GM12892 (cell line): ENCODE measurements at places on chromosomes 3 and 15.

GRCh38 chr3:195010551-195011100 is 260.3 kb downstream of the XXYLT1 start:
- no peak for DNase-seq

GRCh38 chr15:98953000-98953787 is 54.4 kb downstream of the PGPEP1L start:
- no peak for DNase-seq

DNA sequence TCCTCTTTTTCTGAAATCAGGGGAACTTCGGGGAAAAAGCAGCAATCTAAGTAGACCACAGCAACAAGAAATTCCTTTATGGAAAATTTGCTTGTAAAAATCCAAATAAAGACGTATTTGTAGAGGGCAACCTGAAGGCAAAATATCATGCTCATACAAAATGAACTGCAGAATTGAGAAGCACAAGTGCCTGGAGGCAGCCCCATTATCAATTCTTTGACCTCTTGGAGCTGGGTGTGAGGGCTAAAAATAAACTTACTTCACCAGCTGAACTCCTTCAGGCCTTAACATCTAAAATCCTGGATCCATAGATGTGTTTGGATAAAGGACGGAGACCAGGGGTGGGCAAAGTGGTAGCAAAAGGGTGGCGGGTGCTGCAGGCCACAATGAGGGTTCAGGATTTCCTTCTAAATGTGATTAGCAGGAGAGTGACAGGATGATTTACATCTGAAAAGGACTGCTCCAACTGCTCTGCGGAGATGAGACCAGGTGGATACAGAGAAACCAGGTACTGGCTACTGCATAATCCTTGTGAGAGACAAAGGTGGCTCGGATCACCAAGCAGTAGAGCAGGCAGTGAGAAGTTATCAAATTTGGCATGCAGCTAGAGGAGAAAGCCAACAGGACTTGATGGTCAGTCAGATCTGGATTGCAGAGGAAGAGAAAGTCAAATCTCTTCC is 81.7 kb upstream of the TJP1 start:
- DNase-seq = no peak

DNA sequence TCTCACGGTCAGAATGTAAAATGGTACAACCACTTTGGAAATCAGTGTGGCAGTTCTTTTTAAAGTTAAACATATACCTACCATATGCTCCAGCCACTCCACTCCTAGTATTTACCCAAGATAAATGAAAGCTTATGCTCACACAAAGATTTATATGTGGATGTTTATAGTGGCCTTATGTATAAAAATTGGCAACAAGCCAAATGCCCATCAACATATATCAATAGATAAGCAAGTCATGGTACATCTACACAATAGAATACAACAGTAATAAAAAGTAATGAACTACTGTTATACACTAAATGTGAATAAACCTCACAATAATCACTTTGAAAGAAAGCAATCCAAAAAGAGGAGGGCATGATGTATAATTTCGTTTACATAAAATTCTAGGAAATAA is 153.5 kb upstream of the LMCD1 start:
- no peak for DNase-seq

GRCh38 chr3:174533286-174533685 is 325.8 kb upstream of the NAALADL2 start:
- no peak for DNase-seq

DNA sequence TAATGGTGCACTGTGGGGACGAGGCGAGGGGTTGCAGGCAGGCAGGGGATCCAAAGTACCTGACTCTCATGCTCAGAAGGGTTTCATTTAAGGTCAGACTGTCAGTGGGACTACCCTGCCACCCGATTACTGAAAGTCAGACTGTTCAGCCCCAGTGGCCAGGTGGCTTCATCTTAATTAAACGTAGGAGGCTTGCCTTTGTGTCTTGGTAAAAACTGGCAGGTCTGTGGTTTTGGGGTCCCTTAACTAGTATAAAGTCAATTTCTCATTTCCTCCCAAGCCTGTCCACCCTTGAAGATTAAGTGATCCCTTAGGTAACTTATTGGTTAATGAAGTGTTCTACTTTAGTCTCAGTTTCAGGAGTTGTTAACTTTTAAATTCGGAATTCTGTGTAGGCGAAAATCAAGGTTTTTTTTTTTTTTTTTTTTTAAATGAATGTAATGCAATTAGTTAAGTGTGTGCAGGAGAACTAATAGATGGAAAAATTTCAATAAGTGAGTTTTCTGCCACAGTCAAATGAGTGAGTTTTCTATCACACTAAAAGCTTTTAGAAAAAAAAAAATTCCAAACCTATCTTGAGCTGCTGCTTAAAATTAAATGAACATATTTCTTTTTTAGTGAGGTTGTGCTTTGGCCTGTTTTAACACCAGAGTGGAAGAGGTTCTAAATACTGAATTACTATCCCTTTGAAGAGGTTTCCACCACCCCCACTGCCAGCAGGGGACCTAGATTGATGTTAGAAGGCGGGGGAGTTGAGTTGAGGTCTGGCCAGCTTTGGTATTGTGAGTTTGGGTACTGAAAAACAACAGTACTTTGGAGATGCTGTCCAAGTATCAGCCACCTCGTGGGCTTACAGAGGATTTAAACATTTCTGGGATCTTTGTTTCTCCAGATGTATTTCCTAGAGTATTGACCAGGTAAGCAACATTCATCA is 15.2 kb downstream of the ITPR1 start:
- DNase-seq = no peak

- no peak for DNase-seq
These were observed 210.6 kb upstream of the CHRM5 start for GRCh38 chr15:33757516-33758232.

DNA sequence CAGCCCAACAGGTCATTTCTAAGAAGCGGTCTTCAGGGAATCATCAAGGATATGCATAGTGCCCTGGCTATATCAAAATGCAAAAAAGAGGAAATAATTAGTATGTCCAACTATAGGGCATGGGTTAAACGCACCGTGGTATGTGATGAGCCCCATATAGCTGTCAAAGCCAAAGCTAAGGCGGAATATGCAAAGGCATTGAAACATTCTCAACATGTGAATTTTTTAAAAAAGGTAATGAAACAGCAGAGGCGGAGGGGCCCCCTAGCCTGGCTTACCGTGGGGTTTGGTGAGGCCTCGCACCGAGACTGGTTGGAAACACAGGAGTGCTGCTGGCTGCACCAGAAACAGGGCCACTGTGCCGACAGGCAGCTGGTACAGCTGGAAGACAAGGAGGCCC is 23.2 kb downstream of the PLXND1 start:
- no peak for DNase-seq

DNA sequence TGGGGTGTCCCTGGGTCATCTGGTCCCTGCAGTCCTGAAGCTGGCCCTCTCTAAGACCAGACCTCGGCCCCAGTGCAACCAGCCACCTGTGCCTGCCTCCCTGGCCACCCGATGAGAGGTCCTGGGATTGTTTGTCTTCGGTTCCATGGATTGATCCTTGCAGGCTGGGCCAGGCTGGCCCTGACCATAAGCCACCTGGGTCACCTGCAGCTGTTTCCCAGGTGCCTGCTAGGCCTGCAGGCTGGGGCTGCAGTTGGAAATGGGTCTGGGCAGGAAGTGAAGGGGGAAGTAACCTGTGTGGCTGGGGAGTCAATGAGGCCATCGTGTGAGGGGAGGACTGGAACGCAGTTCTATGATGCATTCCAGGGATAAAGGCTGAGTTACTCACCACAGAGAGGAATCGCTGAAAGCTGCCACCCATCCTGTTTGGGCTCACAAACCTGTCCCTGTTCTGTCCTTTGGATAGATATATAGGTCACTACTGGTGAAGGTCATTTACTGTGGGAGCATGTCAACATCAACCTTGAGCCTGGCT is 30.9 kb upstream of the VPS8 start:
- no peak for DNase-seq

DNA sequence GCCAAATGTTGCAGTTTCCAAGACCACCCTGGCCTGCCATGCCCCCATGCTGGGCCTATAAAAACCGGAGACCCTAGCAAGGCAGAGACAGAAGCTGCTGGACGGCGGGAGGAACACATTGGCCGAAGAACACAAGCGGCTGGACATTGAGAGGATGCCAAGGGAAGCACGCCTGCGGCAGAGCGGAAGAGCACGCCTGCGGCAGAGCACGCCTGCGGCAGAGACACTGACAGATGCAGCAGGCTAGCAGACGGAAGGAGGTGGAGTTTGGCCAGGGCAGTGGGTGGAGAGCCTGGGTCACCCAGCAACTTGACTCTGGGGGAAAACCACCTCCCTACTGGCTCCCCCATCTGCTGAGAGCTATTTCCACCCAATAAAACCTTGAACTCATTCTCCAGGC is 322.3 kb upstream of the TBL1XR1 start:
- no peak for DNase-seq

GRCh38 chr3:43615133-43615532 is 6.7 kb downstream of the ANO10 start:
- no peak for DNase-seq

- DNase-seq = no peak
These were observed 498 bp downstream of the ZNF280D start for GRCh38 chr15:56732886-56733135.

GRCh38 chr3:149371001-149371722 is 6.3 kb downstream of the TM4SF1 start:
- no peak for DNase-seq

DNA sequence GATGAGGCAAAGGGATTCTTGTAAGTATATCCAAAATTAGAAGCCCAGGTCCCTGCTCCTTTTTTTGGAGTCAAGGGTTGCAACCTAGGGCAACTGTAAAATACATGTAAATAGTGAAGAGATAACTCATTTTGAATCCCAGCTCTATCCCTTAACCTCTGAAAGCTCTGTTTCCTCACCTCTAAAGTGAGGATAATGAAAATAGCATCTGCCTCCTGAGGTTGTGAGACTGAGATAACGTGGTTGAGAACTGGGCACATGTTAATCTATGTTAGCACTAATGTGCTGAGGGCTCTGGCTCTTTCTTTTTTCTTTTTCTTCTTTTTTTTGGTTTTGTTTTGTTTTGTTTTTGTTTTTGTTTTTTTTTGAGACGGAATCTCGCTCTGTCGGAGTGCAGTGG is 4.8 kb upstream of the NKTR start:
- DNase-seq = no peak

DNA sequence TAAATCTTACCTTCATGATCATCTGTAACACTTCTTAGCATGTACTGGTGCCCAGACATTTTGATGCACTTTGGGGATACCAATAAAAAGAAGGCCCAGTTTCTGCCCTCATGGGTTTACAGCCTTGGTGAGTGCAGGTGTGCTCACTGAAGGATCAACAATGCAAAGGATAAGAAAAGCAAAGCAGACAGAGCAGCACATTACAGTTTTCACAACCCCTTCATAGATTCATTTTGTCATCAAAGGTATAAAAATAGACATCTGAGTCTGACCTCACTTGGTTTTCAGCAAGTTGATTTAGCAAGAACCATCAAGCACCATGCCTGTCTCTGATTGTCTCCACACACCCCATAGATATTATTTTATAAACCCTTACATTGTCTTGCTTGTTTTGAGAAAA is 77.6 kb downstream of the BFSP2 start:
- DNase-seq = no peak

GRCh38 chr3:153221748-153222162 is 59.7 kb downstream of the RAP2B start:
- DNase-seq = peak; percentile 5

DNA sequence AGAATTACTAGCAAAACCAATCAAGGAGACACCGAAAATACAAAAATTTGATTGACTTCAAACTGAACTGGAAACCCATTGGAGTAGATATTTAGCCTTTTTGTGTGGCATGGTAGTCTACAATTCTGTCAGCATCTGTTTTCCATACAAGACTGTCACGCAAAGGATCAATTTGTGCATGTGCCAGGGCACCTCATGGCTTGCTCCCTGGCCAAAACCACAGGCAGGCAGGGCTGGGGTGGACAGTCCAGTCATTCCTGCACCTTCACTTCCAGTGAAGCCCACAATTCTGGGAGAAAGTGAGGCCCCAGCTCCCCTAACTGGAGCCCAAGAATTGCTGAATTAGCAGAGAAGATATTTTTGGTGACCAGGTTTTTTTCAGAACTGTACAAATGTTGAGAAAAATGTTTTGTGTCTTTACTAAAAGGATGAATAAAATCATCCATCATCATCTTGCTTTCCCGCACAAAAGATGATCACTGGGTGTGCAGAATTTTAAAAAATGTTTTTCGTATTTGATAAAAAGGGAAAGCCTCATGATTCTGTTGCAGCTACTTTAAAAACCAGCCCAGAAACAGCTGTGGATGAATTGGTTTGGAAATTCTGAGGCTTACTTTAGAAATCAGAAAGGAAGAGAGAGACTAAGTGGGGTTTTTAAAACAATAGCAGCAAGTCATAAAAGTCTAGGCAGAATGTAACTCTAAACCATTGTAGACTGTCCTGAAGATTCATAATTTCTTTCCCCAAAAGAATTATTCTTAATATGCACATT is 86.4 kb downstream of the PCCB start:
- DNase-seq = no peak

GRCh38 chr3:115667738-115668065 is 44.4 kb downstream of the GAP43 start:
- no peak for DNase-seq

DNA sequence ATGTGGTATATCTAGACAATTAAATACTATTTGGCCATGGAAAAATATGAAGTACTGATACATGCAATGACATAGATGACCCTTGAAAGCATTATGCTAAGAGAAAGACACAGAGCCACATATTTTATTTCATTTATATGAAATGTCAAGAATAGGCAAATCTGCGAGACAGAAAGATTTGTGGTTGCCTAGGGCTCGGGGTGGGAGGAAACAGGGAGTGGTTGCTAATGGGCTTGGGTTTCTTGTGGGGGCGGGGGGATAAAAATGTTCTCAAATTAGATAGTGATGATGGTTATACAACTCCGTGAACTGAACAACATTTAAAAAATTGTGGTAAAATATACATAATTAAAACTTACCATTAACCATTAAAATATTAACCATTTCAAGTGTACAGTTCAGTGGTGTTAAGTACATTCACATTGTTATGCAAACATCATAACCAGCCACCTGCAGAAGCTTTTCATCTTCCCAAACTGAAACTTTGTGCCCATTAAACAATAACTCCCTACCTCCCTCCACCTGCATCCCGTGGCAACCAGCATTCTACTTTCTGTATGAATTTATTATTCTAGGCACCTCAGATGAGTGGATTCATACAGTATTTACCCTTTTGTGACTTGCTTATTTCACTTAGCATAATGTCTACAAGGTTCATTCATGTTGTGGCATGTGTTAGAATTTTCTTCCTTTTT is 24.3 kb upstream of the ANP32A start:
- DNase-seq = no peak

- DNase-seq = peak; percentile 8
These were observed 31.0 kb downstream of the LOXL1 start for GRCh38 chr15:73957276-73957675.

GRCh38 chr3:136142592-136142991 is 53.5 kb downstream of the MSL2 start:
- no peak for DNase-seq

GRCh38 chr3:150773616-150774192 is 10.7 kb upstream of the SIAH2 start:
- DNase-seq = no peak
